ENCODE measurements at places on chromosomes 11 and 22. TPM values are rescaled to one million over a fixed set of nuclear protein-coding genes. Genes with fewer than 3 reads are reported as not detected.

GRCh38 chr11:12235553-12235946 lies 125.2 kb downstream of the MICAL2 start:
- H3K27ac ChIP-seq, result no peak overlapping the region
- H3K36me3 ChIP-seq, result no peaks in the 10 kb centered on the region
- no peak for DNase-seq
- H3K4me1 ChIP-seq, result peaks cover 25% of the 10 kb centered on the region
- no peak overlapping the region for H3K4me3 ChIP-seq

DNA sequence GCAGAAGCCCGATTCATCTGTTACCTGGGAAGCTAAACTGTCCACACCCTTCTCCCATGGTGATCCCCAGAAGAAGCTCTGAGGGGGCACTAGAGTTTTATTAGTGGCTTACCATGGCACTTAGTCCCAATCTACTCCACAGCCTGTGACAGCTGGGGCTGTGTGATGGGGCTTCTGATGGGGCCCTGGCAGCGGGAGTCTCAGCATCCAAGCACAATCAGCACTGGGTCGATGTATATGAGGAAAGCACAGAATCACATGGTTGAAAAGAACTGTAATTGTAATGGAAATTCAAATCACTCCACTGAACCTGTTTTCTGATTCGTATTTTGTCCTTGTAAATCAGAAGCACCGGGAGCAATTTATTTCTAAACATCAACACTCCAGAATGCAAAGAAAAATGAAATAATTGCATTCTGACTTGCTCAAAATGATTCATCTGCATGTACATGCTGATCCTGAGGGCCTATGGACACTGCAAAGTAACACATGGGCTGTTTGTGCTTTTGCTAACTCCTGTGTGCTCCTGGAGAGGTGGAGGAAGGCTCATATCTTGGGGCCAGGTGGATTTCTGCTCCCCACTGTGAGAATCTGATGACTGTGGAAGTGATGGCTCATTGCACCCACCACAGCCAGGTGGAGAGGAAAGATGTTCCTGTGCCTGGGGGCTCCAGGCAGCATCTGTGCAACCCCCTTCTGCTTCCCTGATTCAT lies 203.0 kb downstream of the KIRREL3 start:
- no peak overlapping the region for H3K27ac ChIP-seq
- H3K4me1 ChIP-seq, result no peaks in the 10 kb centered on the region
- H3K36me3 ChIP-seq, result no peaks in the 10 kb centered on the region
- no peak for DNase-seq
- H3K4me3 ChIP-seq, result no peak overlapping the region

GRCh38 chr22:43550672-43551071 lies 138.9 kb downstream of the MPPED1 start:
- no peak for DNase-seq
- no peaks in the 10 kb centered on the region for H3K27me3 ChIP-seq
- H3K4me3 ChIP-seq, result no peak overlapping the region
- H3K4me1 ChIP-seq, result no peaks in the 10 kb centered on the region
- no peaks in the 10 kb centered on the region for H3K36me3 ChIP-seq

DNA sequence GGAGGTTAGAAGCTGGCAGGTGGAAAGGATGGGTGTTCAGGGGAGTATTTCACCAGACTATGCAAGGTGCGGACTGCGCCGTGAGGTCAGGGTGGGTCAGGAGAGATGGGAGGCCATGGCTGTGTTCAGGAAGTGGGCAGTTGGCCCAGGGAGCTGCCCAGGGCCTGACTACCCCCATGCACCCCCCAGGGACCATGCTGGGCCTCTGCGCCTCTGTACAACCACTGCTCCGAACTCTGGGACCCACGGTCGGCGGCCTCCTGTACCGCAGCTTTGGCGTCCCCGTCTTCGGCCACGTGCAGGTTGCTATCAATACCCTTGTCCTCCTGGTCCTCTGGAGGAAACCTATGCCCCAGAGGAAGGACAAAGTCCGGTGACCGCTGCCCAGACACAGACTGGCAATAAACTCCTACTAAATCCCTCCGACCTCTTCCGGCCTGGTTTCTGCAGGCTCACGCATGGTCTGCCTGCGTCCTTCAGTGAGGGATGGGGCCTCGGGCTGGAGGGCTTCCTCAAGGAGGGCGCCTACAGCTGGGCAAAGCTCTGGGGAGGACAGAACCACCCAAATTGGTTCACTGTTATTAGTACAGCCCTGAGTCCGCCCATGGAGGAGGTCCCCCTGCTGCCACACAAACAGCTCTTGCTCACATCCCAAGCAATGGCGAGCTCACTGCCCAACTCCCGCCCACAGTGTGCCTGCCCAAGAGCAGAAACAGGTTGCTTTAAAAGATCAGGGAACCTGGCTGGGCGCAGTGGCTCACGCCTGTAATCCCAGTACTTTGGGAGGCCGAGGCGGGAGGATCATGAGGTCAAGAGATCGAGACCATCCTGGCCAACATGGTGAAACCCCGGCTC lies 4.2 kb downstream of the PHLDA2 start:
- no peak overlapping the region for H3K4me3 ChIP-seq
- H3K27ac ChIP-seq, result no peak overlapping the region
- DNase-seq, result no peak

Gene NRIP3
- total RNA-seq, result 2.1 TPM
